ENCODE measurements at places on chromosomes 13 and 19.

DNA sequence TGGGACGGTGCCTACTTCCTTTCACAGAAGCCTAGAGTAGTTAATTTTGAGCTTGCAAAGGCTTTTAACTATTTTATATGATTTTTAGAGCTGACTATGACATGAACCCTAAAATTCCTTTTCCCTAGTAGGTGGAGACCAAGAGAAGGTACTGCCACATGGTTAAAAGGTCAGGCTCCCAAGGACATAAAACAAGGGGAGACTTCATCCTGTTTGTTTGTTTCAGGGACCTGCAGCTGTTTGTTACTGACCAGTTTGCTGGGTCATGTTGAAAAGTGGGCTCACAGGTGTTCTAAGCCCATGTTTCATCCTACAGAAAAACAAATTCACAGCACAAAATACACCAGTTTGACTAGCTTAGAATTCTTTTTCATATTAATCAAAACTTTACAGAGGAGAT, 3.9 kb upstream of the ZNF460 start:
- peaks cover 9% of the 10 kb centered on the region for H3K4me1 ChIP-seq
- H3K27me3 ChIP-seq, result no peaks in the 10 kb centered on the region
- DNase-seq, result no peak
- no peaks in the 10 kb centered on the region for H3K36me3 ChIP-seq

DNA sequence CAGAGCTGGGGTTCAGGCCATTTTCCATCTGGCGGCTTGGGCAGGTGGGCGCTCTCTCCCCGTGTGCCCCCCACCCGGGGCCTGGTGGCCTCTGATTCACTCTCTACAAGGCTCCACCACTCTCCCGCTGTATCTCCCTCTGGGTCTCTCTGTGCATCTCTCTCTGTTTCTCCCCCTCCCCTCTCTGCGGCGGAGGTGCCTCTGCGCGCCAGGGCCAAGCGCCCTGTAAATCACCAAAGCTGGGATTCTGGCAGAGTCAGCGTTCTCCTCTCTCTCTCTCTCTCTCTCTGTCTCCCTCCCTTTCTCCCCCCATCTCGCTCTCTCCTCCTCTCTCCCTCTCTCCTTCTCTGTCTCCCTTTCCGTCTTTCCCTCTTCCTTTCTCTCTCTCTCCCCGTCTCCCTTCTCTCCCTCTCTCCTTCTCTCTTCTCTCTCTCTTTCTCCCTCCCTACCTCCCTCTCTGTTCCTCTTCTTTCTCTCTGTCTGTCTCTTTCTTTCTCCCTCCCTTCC, 3.9 kb downstream of the NFIC start:
- DNase-seq, result no peak
- H3K27me3 ChIP-seq, result peaks cover 72% of the 10 kb centered on the region
- no peaks in the 10 kb centered on the region for H3K36me3 ChIP-seq
- peaks cover 9% of the 10 kb centered on the region for H3K4me1 ChIP-seq
- no peak overlapping the region for H3K4me3 ChIP-seq

DNA sequence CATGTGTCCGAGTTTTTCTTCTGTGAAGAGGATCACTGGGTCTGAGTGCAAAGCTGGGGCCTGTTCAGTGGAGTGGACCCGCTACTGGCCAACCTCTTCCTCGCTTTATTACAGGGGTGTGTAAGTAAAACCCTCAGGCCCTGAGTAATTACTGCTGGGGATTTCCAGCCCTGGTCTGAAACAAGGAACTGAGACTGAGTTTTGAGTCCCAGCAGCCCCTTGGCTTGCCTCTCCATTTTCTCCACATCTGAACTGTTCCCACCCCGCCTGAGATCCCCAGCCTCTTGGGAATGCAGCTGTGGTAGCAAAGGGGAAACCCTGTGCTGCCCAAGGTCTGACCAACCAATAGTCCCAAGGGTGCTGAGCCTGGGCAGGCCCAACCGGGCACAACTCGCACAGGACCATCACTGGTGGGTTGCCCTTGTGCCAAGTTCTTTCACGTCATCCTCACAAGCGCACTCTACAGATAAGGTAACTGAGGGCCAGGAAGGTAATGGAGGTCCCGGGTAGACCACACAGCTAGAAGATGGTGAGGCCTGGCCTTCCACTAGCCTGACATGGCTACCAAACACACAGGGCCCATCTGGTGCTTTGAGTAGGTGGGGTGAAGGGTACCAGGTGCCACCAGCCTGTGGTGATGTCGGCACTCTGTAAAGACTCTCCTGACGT, 13.7 kb upstream of the SLC35E1 start:
- no peaks in the 10 kb centered on the region for H3K27me3 ChIP-seq
- peak overlapping the region; percentile 89 for H3K27ac ChIP-seq
- H3K4me3 ChIP-seq, result no peak overlapping the region
- peaks cover 4% of the 10 kb centered on the region for H3K36me3 ChIP-seq

DNA sequence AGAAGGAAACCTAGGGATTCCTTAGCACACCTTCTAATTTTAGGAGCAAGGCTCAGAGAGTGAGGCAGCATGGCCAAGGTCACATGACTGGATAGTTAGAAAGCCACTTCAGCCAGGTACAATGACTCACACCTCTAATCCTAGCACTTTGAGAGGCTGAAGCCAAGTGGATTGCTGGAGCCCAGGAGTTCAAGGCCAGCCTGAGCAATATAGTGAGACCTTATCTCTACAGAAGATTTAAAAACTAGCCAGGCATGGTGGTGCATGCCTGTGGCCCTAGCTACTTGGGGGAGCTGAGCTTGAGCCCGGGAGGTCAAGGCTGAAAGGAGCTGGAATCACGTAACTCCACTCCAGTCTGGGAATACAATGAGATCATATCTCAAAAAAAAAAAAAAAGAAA, 69.2 kb downstream of the TEX26 start:
- no peak overlapping the region for H3K4me3 ChIP-seq
- no peaks in the 10 kb centered on the region for H3K36me3 ChIP-seq
- no peak overlapping the region for H3K27ac ChIP-seq
- no peaks in the 10 kb centered on the region for H3K27me3 ChIP-seq
- H3K4me1 ChIP-seq, result no peaks in the 10 kb centered on the region
- no peak for DNase-seq

DNA sequence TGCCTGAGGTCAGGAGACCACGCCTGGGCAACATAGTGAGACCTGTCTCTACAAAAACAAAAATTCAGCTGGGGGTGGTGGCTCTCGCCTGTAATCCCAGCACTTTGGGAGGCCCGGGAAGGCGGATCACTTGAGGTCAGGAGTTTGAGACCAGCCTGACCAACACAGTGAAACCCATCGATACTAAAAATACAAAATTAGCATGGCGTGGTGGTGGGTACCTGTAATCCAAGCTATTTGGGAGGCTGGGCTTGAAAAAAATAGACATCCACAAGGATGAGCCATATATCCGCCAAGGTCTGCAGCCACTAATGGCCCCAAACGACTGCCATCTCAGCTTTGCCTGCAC, 3.1 kb downstream of the RPS16 start:
- no peak for DNase-seq
- no peak overlapping the region for H3K4me3 ChIP-seq
- H3K4me1 ChIP-seq, result peaks cover 11% of the 10 kb centered on the region
- no peaks in the 10 kb centered on the region for H3K27me3 ChIP-seq

DNA sequence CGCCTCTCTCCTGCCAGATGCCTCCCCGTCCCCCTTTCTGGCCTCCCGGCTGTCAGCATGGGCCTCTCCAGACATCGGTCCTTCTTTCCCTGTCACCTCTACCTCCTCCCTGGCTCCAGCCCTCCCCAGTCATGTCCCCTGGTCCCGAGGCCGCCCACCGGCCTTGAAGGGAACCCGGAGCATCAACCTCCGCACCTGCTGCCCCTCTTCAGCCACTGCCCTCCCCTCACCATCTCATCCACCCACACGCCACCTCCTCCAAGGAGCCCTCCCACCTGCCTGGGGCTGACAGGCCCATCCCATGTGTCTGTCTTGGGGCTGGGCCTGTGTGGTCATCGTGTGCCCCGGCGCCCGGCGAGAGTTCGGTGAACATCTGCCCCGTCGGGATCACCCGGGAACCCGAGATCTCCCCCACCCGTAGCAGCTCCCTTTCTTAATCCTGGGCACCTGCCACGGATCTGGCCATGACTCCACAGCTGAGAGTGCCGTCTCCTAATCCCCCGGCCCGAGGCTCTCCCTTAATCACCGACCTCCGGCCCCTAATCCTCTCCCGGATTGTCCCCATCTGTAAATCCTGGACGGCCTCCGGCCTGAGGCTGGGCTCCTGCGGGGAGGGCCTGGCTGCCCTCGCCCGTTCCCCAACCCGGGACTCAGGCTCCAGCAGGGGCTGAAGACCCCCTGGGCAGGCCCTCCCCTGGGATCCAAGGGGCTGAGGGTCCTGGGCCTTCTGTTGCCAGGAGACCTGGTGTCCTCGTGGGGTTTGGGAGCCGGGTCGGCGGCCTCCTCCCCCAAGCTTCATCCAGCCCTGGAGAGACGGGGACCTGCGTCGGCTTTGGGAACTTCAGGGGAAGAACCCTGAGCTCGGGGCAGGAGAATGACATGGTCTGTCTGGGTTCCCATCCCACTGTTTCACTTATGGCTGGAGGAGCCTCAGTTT, 5.9 kb downstream of the HCN2 start:
- no peaks in the 10 kb centered on the region for H3K4me1 ChIP-seq
- peaks cover 29% of the 10 kb centered on the region for H3K27me3 ChIP-seq
- H3K4me3 ChIP-seq, result no peak overlapping the region
- H3K27ac ChIP-seq, result no peak overlapping the region

- H3K27me3 ChIP-seq, result peaks cover 7% of the 10 kb centered on the region
- no peak for DNase-seq
- no peaks in the 10 kb centered on the region for H3K4me1 ChIP-seq
- no peaks in the 10 kb centered on the region for H3K36me3 ChIP-seq
- no peak overlapping the region for H3K27ac ChIP-seq
Measured at GRCh38 chr13:111404746-111405145, 84.3 kb downstream of the TEX29 start.

DNA sequence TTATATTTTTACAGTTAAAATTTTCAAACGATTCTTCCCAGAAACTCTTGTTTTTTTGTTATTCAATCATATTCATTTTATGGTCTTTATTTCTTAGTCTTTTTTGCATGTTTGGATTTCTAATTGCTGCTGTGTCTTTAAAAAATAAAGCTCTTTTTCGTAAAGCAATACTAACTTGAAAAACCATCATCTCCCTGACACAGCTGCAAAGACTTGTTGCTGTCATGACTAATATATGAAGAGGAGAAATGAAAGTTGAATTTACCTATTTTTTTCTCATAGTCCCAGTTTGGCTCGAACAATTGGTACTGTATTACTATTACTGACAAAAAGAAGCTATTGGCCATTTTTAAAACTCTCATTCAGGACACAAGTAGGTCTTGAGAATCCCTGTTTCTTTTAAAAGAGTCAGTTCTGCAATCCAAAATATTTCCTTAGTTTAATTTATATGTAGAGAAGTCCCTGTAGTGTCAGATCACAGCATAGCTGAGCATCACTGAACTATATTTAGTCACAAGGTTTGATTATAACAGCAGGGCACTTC, 12.1 kb upstream of the SPART start:
- no peak for DNase-seq
- no peak overlapping the region for H3K4me3 ChIP-seq
- no peaks in the 10 kb centered on the region for H3K4me1 ChIP-seq

DNA sequence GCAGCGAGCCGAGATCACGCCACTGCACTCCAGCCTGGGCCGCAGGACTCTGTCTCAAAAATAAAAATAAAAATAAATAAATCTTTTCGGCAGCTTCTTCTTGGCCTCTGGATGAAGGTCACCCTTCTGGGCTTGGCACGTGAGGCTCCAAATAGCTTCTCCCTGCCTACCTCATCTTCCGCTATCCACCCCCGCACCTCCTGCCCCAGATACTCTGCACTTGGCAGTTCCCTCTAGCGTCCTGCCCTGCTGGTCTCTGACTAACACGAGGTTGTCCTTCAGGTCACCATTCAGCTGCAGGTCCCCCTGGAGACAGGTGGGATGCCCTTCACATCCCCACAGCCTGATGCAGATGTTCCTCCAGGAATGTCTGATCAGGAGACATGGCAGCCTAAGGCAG, 8.5 kb upstream of the CCL25 start:
- H3K27ac ChIP-seq, result no peak overlapping the region
- no peaks in the 10 kb centered on the region for H3K4me1 ChIP-seq
- H3K27me3 ChIP-seq, result no peaks in the 10 kb centered on the region
- H3K36me3 ChIP-seq, result no peaks in the 10 kb centered on the region
- no peak for DNase-seq

DNA sequence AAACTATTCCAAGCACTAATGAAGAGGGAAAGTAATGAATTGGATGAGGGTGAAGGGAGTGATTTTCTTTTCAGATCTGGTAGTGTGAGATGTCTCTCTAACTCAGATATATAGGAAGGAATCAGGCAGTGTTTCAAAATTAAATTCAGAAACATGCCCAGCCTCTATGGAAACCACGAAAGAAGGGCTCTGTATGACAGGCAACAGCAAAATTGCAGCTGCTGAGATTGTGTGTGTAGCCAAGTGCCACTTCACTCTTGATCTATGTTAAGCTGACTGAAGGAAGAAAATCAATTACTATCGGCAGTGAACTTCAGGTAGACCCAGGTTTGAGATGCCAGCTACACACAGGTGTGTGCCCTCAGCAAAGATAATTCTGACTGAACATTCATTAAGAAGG, 387.4 kb downstream of the PCDH9 start:
- no peaks in the 10 kb centered on the region for H3K36me3 ChIP-seq
- no peak overlapping the region for H3K4me3 ChIP-seq
- no peak for DNase-seq
- no peaks in the 10 kb centered on the region for H3K27me3 ChIP-seq

DNA sequence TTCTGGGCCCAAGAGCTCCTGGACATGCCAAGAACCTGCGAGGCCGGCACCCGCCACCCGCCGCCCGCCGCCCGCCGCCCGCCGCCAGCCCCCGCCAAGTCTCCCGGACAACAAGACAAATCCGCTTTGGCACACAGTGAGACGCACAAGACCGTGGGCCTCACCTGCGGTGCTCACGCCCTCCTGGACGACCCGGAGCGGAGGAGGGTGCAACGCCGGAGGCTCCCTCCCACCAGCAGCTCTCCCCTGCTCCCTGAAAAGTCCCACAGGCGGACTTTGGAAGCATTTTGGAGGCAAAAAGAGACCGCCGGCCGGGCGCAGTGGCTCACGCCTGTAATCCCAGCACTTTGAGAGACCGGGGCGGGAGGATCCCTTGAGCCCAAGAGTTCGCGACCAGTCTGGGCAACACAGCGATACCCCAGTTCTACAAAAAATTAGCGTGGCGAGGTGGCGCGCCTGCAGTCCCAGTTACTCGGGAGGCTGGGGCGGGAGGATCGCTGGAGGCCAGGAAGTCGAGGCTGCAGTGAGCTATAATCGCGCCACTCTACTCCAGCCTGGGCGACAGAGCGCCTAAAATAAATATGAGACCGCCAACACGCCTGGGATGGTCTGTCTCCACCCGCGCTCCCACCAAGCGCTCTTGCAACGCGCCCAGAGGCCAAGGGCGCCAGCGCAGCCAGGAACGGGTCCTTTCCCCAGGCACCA, 783 bp downstream of the RHPN2 start:
- peaks cover 66% of the 10 kb centered on the region for H3K27me3 ChIP-seq
- H3K27ac ChIP-seq, result no peak overlapping the region
- H3K36me3 ChIP-seq, result no peaks in the 10 kb centered on the region
- DNase-seq, result no peak
- no peaks in the 10 kb centered on the region for H3K4me1 ChIP-seq

GRCh38 chr19:38210458-38210987, 13.5 kb downstream of the DPF1 start:
- DNase-seq, result no peak
- peaks cover 33% of the 10 kb centered on the region for H3K4me1 ChIP-seq
- H3K36me3 ChIP-seq, result no peaks in the 10 kb centered on the region
- peak overlapping the region; percentile 2 for H3K4me3 ChIP-seq
